ENCODE measurements at places on chromosomes 7 and 10. TPM values are rescaled to one million over a fixed set of nuclear protein-coding genes. Genes with fewer than 3 reads are reported as not detected.

DNA sequence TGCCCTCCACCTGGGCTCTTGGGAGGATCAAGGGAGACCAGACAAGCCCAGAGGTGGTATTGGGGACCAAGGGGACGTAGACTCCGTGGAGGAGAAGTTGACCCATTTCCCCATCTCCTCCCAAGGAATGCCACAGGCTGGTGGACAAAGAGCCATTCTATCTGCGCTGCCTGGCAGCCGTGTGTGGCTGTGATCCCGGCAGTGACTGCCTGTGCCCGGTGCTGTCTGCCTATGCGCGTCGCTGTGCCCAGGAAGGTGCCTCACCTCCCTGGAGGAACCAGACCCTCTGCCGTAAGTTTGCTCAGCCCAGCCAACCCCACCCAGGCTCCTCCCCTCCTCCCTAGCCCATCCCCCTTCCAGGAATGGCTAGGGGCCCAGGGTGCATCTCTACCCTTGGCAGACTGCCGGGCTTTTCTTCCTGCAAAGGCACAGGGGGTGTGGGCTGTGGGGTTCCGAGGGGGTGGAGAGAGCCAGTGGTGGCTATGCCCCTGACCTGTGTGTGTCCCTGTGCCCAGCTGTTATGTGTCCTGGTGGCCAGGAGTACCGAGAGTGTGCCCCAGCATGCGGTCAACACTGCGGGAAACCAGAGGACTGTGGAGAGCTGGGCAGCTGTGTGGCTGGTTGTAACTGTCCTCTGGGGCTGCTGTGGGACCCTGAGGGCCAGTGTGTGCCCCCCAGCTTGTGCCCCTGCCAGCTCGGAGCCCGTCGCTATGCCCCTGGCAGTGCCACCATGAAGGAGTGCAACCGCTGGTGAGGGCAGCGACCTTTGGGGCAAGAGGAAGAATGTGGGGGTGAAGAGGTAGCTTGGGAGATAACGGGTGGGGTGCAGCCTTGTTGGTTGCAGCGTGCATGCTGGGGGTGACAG lies 10.2 kb upstream of the ZNF467 start:
- DNase-seq, result no peak

GRCh38 chr10:116995648-116996047 lies 9.3 kb downstream of the SHTN1 start:
- DNase-seq, result no peak

DNA sequence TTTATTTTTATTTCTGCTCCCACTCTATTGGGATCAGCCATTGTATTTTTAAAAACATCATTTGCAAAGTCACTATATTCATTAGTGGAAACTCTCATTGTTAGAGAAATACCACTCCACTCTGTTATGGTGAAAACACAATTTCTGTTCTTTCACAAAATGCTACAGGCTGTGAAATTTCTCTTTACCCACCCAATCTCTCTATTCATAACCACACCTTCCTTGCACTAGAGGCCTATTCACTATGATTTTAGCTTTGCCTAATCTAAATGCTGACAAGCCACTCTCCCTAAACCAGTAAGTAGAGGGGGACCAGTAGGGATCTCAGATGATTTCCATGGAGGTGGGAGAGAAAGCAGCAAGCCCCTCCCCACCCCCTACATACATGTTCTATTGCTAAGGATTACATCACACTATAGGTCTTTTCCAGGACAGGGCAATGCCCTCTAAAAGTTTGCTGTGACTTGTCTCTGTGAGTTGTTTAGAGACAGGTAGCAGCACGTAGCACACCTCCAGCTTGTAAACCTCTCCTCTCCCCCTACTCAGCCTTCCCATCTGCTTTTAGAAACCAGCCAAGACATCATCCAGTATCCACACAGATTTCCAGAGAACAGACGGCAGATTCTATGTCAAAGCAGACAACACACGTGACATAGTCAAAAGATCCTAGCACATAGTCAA lies 58.3 kb upstream of the PPP1R3C start:
- peak; percentile 20 for DNase-seq

DNA sequence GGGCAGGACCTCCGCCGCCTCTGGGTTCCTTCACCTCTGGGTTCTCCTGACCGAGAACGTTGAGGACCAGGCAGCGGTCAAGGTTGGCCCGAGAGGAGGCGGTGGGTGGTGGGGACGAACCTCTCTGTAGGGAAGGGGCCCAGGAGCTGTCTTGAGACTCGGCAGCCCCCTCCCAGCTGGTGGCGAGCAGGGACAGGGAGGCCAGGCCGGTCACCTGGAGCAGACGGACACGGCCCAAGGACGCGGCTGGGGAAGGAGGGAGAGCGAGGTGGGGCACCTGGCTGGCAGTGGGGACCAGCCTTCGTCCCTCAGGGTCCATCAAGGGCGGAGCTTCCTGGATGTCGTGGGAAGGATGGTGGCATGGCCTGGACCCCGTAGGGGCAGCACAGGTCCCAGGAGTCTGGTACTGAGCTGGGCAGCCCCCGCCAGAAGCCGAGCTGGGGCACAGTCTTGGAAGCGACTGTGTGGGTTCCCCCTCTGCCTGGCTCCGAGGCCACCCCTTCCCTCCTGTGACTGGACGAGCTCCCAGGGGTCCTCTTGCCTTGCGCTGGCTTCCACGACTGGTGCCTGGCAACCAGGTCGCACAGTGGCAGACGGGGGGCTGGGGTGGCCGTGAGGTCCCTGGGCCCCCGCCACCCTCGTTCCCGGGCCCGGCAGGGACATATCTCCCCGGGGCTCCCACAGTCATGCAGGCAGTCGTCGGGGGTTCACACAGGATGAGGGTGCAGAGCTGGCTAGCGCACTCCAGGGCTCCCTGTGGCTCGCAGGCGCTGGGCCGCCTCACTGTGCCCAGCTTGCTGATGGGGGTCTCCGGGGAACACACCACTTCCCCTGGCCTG lies 89.9 kb downstream of the DNAJB6 start:
- no peak for DNase-seq

DNA sequence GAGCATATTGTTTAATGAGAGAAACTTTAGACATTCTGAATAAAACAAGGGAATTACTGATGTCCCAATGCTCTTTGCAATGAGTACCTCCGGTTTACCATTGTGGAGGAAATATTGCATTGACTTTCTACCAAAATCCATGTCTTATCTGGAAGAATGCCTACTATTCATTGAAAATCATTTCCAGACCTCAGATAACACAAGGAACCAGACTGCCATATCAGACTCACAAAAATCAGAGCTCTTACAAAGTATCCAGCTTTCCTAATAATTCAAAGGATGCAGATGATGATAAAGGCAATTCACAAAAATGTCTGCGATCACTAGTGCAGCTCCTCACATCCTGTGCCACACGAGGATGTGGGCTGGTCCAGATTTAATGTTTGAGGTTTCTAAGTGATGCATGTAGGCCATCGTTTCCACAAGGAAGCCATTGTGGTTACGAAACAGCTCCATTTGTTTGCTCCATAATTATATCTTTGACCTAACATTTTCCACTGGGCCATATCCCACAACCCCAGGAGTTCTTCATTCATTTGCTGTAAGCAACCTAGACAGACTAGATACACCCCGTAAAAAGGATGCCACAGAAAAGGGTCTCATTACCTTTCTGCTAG lies 831.1 kb upstream of the C7orf33 start:
- no peak for DNase-seq

- no peak for DNase-seq
Observed at GRCh38 chr7:50272808-50273207, 31.7 kb upstream of the IKZF1 start.

The CYP17A1 gene
- polyA plus RNA-seq, result not detected

DNA sequence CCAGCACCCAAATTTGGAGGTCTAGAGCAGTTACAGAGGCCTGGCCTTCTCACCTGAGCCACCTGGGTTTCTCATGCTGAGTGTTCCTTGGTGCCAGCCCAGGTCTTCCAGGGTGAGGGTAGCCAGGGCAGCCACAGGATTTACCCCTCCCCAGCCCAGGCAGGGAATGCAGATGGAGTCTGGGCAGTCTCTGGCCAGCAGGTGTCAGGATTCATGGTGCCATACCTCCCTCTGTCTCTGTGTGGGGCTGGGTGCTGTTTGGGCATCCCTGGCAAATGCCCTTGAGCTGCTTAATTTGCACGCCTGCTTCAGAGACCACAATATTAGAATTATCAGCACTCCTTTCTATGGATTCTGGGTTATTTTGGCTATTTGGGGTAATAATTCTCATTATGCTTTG lies 246.7 kb downstream of the GFRA1 start:
- no peak for DNase-seq

The CASD1 gene
- polyA plus RNA-seq, result 16.1 TPM

- no peak for DNase-seq
Observed at GRCh38 chr7:36079446-36080025, 73.5 kb upstream of the EEPD1 start.

The NEUROD6 gene
- polyA plus RNA-seq, result not detected

The CDK14 gene
- 8.8 TPM for polyA plus RNA-seq

All from urinary bladder (tissue), 4 donors.